Activated T-cell treated with anti-CD3 and anti-CD28 coated beads, Interleukin-2, amount 50 U/mL, for 72 hours (primary cell): ENCODE measurements at places on chromosomes 11 and 22.

DNA sequence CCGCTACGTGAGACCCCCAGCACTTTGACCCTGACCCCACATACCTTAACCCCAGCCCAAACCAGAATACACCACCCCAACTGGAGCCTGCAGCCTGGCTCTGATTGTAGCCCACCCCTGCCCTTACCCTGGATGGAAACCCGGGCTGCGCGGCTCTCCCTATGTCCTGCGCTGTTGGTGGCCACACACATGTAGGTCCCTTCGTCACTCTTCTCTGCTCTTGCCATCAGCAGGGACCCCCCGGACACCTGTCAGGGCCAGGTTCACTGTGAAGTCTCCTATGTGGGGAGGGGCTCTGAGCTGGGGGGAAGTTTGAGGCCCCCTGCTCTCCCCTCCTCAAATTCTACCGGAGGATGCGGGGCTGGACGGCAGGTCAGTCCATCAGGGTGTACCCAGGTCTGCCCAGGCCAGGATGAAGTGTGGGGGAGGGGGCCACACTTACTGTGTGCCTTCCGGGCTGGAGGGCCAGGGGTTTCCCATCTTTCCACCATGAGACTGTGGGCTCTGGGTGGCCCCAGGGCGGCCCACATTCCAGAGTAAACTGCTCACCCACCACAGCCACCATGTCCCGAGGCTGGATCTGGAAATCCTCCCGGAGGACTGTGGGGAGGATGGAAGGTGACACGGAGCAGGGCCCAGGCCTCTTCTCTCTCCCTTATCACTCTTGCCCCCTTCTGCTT, 1.5 kb downstream of the ROBO4 start:
- no peak for DNase-seq

DNA sequence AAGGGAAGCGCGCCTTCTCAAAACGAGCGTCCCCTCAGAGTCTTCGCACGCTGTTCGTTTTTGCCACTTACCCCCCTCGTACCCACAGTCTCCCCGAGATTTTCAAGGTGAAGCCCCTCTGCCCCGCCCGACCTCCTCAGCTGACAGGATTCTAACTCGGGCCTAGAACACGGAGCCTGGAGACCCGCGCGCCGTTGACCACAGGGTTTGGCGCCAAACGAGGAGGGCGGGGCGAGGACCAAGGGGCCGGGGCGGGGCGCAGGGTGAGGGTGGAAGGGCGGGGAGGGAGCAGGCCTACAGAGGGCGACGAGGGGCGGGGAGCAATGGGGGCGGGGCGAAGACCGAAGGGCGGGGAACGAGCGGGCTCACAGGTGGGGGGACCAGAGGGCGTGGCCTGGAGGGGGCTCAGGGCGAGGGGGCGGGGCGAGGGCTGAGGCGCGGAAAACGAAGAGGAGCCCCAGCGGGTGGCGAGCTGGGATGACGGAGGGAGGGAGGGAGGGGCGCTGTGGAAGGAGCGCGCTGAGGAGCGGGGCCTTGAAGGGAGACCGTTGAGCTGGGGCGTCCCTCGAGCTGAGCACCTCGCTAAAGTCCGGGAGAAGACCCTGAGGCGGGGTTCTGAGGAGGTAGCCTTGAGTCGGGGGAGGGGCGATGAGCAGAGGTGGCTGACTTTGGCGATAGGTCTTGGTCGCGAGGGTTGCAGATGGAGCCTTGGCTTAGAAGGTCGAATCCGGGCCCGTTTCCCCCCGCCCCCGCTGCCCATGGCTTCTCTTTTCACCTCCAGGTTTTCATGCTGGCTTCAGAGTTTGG, at the start of gene DMC1:
Gene DMC1 (minus strand): TSS at position 212 of the 807 bp plus-strand sequence. CDS start 1,927 bp downstream, outside the sequence.
- DNase-seq, result peak; percentile 96

GRCh38 chr11:63961608-63962412, 12.6 kb upstream of the COX8A start:
- DNase-seq, result peak; percentile 16

DNA sequence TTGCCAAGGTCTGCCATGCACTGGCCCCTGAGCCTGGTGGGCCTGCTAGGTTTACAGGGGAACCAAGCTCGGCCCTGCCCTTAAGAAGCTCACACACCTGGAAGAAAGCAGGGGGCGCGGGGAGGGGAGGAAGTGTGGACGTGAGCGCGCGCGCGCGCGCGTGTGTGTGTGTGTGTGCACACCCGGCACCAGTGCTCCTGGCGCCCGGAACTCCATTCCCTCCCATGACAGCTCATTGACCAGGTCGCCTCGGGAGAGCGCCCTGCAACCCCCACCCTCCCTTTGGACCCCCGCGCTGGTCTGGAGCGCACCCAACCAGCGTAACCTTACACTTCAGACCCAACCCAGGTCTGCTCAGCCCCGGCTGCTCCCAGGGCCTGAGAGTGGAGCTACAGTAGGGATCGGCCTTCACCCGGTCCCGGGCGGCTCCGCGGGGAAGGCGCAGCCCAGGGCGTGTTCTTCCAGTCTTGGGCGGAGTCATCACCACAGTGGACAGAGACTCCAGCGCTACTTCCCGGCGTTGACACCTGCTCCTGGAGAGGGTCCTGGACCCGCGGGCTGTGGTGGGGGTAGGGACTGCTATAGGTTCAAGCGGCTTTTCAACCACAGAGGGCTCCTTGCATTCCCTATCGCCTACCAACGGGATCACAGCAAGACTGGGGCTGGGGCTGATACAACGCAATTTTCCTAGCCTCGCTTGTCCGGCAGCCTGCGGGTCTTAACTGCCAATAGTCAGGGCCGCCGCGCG, 1.5 kb downstream of the GALNT18 start:
- peak; percentile 12 for DNase-seq

DNA sequence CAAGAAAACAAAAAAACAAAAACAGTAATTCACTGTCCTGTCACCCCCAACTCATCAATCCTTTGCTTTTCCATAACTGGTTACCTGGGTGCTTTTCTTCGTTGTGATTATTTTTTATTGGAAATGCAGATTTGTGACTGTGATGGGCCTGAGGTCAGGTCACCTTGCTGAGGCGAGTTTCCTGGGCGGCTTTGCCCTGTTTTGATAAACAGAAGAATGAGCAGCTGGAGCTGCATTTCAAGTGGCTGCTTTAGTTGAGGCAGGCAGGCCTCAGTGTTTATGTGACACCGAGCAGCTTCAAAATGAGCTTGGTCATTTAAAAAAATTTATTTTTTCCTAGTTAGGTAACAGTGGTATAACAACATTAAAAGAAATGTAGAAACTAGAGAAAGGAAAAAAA, 22.2 kb downstream of the PTPRJ start:
- no peak for DNase-seq

- DNase-seq, result no peak
These were observed 53.0 kb downstream of the PARVA start for GRCh38 chr11:12430351-12430750.

DNA sequence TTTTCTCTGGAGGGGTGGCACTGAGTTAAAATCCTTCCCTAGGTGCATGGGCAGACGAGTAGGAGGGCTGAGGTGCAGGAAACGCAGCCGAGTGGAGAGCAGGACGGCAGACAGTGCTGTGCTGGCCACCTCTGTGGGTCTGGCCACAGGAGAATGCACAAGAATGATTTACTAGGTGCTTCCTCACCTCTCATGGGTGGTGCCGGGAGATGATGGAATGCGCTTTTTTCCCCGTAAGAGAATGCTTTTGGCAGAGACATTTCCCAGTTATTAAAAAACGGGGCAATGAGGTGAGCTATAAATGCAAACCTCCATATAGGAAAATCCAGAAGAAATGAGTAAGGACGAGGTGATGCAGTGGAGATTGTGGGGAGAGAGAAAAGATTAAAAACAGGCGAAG, 86.1 kb downstream of the ADAMTS15 start:
- no peak for DNase-seq

DNA sequence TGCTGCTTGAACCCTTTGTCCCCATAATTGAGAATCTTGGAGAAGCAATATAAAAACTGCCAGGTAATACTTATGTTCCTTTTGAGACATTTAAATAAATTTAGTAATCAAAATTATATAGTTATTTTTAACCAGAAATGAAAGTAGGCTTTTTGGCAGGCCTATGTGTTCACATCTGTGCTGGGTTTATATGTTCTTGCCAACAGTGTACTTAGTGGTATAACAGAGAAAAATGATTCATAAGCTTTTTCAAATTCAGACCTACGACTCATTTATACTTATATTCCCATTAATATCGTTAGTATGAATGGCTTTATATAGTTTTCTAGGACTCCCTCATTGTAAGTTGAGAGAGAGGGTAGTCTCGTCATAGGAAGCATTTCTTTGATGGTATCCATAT, 79.0 kb downstream of the DDX10 start:
- DNase-seq, result no peak

GRCh38 chr22:27628891-27629631, 172.5 kb downstream of the MN1 start:
- DNase-seq, result no peak

DNA sequence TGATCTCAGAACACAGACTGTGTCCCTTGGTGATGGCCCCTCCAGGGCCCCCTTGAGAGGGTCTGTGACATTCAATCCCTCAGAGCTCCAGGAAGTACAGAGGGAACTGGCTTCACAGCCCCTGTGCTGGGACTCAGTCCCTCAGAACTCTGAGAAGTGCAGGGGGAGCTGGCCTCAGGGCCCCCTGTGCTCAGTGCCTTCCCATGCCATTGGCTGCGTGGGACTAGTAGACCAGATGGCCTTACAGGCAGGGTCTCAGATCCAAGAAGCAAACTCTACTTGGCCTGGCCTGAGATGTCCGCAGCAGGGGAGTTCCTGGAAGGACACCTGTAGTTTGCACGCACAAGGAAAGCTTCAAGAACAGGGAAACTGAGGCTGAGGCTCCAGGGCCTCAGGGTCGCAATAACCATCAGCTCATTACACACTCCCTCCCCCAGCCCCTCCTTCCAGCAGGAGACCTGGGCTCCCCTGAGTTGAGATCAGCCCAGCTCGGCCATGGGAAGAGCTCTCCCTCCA, 138.4 kb downstream of the BRD1 start:
- no peak for DNase-seq

GRCh38 chr11:108790501-108791299, 125.8 kb downstream of the DDX10 start:
- DNase-seq, result no peak
